GM23248 (cell line): ENCODE measurements at places on chromosomes 11 and 22. TPM values are rescaled to one million over a fixed set of nuclear protein-coding genes. Genes with fewer than 3 reads are reported as not detected.

Gene DENND6B
- total RNA-seq = 3.3 and 5.7 TPM in 2 replicates

Gene CCDC81
- total RNA-seq = under 0.01 and 0.13 TPM in 2 replicates

GRCh38 chr11:42552786-42553185, 759.0 kb upstream of the API5 start:
- H3K27ac ChIP-seq = no peak overlapping the region
- no peak for DNase-seq
- no peak overlapping the region for H3K4me3 ChIP-seq
- H3K27me3 ChIP-seq = no peaks in the 10 kb centered on the region
- H3K4me1 ChIP-seq = no peaks in the 10 kb centered on the region

Gene GUCY1A2
- 0.54 and 1.6 TPM in 2 replicates for total RNA-seq

GRCh38 chr11:77093056-77093891, 9.4 kb upstream of the OMP start:
- H3K36me3 ChIP-seq = no peaks in the 10 kb centered on the region
- H3K27ac ChIP-seq = no peak overlapping the region
- H3K27me3 ChIP-seq = no peaks in the 10 kb centered on the region
- DNase-seq = no peak
- H3K4me1 ChIP-seq = no peaks in the 10 kb centered on the region
- no peak overlapping the region for H3K4me3 ChIP-seq

- H3K36me3 ChIP-seq = no peaks in the 10 kb centered on the region
- no peak for DNase-seq
- no peaks in the 10 kb centered on the region for H3K27me3 ChIP-seq
- no peak overlapping the region for H3K27ac ChIP-seq
These were observed 1518.5 kb downstream of the BRD1 start for GRCh38 chr22:48309115-48309705.

DNA sequence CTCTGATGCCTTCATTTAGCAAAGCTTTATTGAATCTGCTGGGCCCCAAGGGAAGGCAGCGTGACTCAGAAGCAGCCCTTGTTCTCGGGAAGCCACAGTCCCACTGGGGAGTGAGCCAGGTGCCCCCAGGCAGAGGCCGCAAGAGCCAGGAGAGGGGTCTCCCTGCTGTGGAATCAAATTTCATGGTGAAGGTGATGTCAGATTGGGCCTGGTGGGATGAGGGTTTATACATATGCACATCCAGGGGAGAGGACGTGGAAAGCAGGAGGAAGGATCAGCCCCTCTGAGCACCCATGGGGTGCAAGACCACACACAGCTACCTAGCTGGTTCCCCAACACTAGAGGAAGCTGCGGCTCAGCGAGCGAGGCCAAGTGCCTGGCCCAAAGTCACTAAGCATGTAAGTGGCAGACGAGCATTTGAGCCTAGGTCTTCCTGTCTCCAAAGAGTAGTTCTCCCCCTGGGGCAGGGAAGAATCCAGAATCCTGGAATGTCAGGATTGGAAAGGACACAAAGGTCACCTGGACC, 2.0 kb downstream of the SYNGR1 start:
- no peak overlapping the region for H3K27ac ChIP-seq
- H3K4me1 ChIP-seq = no peaks in the 10 kb centered on the region; the same call in 1 of the 2 replicates
- H3K36me3 ChIP-seq = no peaks in the 10 kb centered on the region
- peak; percentile 22 for DNase-seq

- no peak overlapping the region for H3K4me3 ChIP-seq
- H3K27ac ChIP-seq = no peak overlapping the region
- H3K4me1 ChIP-seq = peaks cover 4% of the 10 kb centered on the region; the same call in 1 of the 2 replicates
- no peaks in the 10 kb centered on the region for H3K36me3 ChIP-seq
- no peak for DNase-seq
These were observed 24.6 kb upstream of the CWF19L2 start for GRCh38 chr11:107482234-107482633.

GRCh38 chr11:27241311-27242122, 121.5 kb downstream of the CCDC34 start:
- no peaks in the 10 kb centered on the region for H3K27me3 ChIP-seq
- H3K4me3 ChIP-seq = no peak overlapping the region
- no peaks in the 10 kb centered on the region for H3K36me3 ChIP-seq
- peaks cover 53% of the 10 kb centered on the region for H3K4me1 ChIP-seq
- peak overlapping the region; percentile 95 for H3K27ac ChIP-seq

- no peaks in the 10 kb centered on the region for H3K36me3 ChIP-seq
- H3K27ac ChIP-seq = peak overlapping the region; percentile 58
- peak; percentile 68 for DNase-seq
- H3K4me1 ChIP-seq = peaks cover 8% of the 10 kb centered on the region
- no peaks in the 10 kb centered on the region for H3K27me3 ChIP-seq
These were observed 6.4 kb upstream of the ARFGAP3 start for GRCh38 chr22:42863349-42863961.

DNA sequence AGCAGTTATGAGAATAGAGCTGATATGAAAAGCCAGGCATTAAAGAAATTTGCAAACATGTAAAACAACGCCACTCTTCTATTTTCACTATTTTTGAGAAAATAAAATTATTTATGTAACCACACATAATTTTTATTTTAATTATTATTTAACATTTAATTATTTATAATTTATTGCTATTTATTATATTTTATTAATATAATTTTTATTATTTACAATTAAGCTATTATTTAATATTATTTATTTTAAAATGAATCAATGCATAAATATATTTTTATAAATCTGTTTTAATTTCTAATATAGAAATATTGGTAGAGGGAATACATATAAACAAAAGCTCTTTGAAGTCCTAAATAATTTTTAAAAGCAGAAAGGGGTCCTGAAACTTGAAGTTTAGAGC, 36.7 kb downstream of the KIF18A start:
- DNase-seq = no peak
- H3K4me3 ChIP-seq = no peak overlapping the region
- H3K36me3 ChIP-seq = peaks cover 9% of the 10 kb centered on the region; the same call in 1 of the 2 replicates
- H3K4me1 ChIP-seq = peaks cover 12% of the 10 kb centered on the region

DNA sequence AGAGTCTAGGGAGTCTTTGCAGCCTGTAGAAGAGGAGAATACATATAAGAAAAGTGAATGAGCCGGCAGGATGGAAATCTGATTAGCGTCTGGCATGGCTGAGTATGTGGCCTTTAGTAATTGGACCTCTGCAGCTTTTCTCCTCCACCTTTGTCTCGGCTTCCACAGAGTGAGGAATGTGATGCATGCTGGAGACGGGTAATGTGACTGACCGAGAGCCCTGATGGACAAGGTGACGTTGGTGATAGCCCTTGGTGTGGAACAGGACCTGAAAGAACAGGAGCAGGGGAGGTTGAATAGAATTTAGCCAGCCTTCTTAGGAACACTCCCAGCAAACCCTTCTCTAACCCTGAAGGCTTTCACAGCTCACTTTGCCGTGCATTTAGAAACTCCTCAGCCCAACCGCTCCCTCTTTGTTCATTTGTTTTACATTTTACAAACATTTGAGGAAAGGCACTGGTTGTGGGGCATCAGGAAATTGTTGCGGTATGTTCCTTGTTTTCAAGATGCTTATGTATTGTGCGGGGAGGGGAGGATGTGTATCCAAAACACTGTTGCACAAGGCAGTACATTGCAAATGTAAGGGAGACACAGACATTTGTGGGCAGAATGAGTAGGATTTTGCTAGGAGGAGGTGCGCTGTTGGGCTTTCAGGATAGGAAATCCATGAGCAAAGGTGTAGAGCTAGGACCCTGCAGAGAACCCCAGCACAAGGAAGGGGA, 6.9 kb downstream of the GTPBP1 start:
- H3K27me3 ChIP-seq = no peaks in the 10 kb centered on the region
- H3K27ac ChIP-seq = no peak overlapping the region
- peaks cover 6% of the 10 kb centered on the region for H3K4me1 ChIP-seq
- DNase-seq = no peak
- H3K4me3 ChIP-seq = no peak overlapping the region
